ENCODE measurements at places on chromosomes 7 and 10.

DNA sequence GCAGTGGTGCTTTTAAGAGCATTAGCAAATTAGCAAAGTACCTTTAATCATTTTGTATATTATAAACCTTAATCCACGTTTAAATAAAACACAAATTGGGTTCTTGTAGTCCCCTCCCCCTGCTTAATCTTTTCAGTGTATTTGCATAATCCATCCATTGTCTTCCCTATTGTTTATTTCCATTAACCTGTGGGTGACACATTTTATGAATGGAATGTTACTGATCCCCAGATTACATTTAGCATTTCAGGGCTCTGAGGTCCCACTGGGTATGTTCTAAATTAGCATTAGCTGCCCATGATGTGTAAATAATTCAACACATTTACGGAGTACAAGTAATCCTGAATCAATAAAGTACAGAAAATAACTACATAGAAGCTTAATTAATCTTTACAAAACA is 138.4 kb upstream of the FEZF1 start:
- DNase-seq: no peak

GRCh38 chr7:94414980-94415379 is 20.3 kb downstream of the COL1A2 start:
- DNase-seq: no peak

DNA sequence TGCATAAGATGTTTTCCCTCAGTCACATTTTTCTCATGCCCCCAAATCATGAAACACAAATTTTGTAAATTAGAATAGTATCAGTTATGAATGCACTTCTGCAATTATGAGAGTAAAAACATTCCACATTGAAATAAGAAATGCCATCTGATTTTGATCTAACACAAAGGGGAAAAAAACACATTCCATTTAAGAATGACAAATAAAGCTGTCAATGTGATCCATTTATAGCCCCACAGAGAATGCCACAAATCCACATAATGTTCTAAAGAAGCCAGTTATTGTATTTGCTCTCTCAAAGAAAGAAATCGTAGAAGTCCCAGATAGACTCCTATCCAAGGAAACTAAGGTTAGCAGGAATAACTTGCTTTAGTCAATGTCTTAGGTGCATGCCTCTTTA is 48.7 kb upstream of the RHOBTB1 start:
- no peak for DNase-seq

DNA sequence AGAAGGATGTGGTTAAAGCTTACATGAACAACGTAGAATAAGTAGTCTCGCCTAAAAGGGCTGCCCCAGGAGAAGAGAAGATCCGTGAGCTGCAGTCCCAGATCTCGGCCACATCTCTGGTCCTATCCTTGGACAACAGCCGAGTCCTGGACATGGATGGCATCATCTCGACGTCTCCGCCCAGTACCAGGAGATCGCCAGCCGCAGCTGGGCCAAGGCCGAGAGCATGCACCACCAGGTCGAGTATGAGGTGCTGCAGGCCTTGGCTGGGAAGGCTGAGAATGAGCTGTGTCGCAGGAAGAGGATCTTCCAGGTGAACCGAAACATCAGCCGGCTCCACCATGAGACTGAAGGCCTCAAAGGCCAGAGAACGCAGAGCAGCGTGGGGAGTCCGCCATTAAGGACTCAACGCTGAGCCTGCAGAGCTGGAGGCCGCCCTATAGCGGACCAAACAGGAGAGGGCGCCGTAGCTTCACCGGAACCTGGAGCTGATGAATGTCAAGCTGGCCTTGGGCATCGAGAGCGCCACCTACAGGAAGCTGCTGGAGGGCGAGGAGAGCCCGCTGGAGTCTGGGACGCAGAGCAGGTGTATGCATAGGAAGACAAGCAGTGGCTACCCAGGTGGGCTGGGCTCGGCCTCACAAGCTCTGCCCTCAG is 22.2 kb downstream of the LIPK start:
- no peak for DNase-seq

- no peak for DNase-seq
Observed at GRCh38 chr10:91607646-91608403, 25.0 kb downstream of the PPP1R3C start.

DNA sequence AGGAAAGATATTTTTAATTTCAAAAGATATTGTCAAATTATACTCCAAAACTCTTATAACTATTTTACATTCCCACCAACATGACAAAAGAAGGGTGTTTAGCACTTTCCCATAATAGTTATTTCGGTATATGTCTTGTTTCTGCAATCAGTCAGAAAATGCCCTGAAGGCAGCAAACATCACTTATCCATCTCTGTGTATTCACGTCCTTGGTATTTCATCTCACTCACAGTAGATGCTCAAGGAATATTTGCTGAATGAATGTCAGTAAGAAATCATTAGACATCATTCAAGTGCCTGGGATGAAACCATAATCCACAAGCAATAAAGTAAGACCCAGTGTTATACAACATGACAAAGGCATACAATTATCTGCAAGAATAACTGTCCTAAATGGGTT is 112.7 kb downstream of the GFRA1 start:
- DNase-seq: no peak

Measured in frontal cortex (tissue), 4 donors.